ENCODE measurements at places on chromosomes 7 and 10.

GRCh38 chr7:44846816-44847508 lies 925 bp downstream of the H2AZ2 start:
- DNase-seq: no peak

- no peak for DNase-seq
Measured at GRCh38 chr7:36244429-36244828, 91.4 kb downstream of the EEPD1 start.

GRCh38 chr10:132888898-132889490 lies 53.4 kb downstream of the CFAP46 start:
- DNase-seq: no peak

DNA sequence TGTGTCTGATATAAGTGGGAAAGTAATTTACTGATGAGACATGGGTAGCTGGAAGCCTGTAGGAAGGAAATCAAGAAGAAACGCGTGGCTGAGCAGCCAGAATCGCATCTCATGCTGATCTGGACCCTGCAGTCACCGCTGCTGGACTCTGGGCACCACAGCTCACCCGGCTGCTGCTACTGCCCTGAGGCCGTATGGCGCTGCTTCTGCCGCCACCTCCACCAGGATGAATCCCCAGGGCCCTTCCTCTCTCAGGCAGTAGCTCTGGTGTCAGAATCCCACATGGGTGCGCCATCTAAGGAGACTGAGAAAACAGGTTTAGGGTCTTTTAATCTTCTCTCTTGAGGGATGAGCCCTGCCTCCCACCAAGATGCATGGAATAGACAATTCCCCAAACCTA lies 70.3 kb upstream of the AGK start:
- DNase-seq: no peak

DNA sequence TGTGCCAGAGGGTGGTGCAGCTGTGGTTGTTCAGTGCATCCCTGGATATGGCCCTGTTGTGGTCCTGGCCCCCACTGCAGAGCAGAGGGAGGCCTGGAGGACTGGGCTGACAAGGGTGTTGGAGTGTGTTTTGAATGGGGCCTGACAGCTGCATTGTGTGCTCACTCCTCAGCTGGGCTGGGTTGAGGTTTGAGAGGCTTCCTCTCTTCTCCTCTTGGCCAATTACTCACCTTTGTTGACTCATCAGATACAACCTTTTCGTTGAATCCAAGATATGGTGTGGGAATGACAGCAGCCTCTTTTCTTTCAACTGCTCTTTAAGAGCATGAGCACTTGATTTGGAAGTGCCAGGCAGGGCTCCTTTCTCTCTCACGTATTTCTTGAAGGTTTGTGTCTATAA lies 228.5 kb upstream of the COBL start:
- DNase-seq: no peak

DNA sequence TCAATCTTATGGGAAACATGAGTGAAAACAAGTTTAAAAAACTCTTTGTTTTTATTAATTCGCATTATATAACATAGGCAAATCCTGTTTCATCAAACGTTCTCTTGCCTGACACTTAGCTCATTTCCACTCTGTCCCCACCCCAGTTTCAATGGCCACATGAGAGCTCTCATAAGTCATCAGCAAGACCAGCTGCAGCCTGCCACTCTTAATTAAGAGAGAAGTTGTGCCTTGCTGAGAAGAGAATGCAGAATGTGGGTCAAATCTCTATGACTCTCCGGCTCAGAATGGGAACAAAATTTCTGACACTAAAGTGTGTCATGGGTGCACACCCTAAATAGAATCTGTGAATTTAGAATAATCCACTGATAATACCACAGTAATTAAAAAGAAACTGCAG lies 39.6 kb downstream of the ASAH2 start:
- DNase-seq: no peak

- no peak for DNase-seq
Measured at GRCh38 chr7:5656233-5656632, 125.2 kb downstream of the RNF216 start.

- no peak for DNase-seq
Measured at GRCh38 chr10:59960751-59961150, 54.4 kb upstream of the CCDC6 start.

DNA sequence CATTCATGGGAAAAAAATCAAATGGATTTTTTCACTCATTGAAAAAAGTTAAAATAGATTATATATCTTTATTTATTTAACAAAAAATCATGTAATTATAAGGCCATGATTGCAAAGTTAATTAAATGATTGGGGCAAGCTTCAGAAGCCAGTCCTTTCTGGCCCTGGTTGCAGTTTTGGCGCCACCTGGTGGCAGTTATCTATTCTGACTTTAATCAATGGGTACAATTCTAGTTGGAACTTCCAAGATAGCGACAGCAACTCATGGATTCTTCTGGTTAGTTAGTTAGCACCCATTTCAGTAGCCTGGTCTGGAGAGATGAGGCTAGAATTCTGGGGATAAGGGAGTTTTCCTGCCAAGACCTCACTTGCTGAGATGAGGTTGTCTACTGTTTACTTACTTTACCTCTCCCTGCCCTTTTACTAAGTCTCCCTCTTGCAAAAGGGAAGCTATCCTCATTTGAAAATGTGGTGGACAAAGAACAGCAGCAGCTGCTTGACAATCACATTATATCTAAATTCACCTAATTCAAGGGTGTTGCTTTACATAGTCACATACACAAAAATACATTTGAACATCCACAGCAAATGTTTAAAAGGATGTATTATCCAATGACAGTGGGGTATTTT lies 42.3 kb downstream of the NOC3L start:
- peak; percentile 12 for DNase-seq

- no peak for DNase-seq
Measured at GRCh38 chr10:128863411-128863810, 603.6 kb upstream of the MGMT start.

GRCh38 chr7:47551668-47552440 lies 30.1 kb downstream of the TNS3 start:
- no peak for DNase-seq

GRCh38 chr7:128059143-128059988 lies 28.1 kb upstream of the LRRC4 start:
- DNase-seq: no peak

- no peak for DNase-seq
Measured at GRCh38 chr10:29603223-29603896, 31.4 kb downstream of the SVIL start.

- no peak for DNase-seq
Measured at GRCh38 chr10:7902413-7902812, 84.1 kb downstream of the TAF3 start.

- DNase-seq: no peak
Measured at GRCh38 chr7:135919071-135919841, 57.9 kb downstream of the MTPN start.

DNA sequence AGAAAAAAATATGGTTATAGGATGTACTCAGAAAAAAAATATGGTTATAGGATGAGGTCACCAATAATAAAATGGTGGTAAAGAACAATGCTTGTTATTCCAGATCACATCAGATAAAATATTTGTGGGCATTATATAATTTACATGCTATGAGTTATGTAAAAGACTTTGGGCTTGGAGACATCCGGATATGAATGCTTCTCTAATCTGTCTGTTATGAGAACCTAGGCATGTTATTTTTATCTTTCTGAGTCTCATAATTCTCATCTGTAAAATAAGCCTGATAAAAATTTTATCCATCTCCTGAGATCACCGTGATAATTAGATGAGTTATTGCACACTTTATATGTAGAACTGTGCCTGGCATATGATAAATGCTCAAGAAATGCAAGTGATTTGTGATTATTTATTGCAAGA lies 37.8 kb downstream of the DKK1 start:
- DNase-seq: no peak

- DNase-seq: no peak
Measured at GRCh38 chr10:36236341-36236740, 594.2 kb upstream of the FZD8 start.

- no peak for DNase-seq
Measured at GRCh38 chr10:133159950-133160825, at the start of gene KNDC1. TSS of gene KNDC1 (plus strand) at chr10:133160219. CDS start at chr10:133160468, 249 bp downstream.

- no peak for DNase-seq
Measured at GRCh38 chr7:1027242-1028043, 16.9 kb upstream of the GPR146 start.

- DNase-seq: no peak
Measured at GRCh38 chr7:1852517-1853430, 182.7 kb downstream of the ELFN1 start.

DNA sequence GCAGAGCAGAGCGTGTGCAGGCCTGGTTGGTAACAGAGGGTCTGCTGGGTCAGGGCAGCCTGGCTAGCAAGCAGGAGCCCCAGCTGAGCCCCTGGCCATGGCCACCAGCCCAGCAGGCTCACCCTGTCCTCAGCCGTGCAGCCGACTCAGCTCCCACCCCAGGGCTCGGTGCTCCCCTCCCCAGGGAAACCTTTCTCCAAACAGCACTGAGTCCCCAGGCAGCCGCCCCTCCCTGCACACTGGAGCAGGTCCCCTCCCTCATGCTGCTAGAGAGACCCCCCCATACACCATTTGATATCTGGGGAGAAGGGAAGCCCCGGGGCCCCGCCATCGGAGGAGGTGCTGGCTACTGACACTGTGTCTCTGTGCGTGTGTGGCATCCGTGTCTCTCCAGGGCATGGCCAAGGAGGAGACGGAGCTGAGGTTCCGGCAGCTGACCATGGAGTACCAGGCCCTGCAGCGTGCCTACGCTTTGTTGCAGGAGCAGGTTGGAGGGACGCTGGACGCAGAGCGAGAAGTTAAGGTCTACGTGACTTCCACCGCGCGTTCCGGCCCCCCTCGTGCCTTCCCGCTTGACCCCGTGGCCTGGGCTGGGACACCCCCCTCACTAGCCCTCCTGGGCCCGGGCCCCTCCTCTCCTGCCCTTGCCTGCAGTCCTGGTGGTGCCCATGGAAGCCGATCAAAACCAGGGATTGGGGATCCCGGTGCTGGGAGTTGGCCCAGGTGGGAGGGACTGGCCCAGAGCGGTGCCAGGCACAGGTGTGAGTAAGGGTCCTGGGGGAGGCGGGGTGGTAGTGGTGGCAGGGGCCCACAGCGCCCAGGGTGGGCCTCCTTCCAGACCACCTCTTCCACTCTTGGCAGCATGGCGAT lies 45.0 kb upstream of the DPYSL4 start:
- no peak for DNase-seq

DNA sequence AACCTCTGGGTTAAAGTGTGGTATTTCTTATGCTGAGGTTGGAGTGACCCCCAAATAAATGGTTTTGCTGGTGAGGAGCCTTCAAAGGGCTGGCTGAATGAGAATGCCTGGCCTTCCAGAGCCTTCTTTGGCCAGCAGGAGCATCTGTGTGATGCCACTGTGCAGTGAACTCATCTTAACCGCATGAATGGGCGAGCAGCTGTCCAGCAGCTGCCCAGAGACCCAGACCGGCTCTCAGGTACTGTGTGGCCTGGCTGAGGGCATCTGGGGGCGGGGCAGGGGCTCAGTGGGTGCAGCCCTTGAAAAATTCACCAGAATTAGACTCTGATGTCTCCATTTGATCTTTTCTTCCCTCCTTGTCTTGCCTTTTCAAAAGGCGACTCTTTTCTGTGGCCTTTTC lies 59.0 kb downstream of the SYPL1 start:
- DNase-seq: no peak

DNA sequence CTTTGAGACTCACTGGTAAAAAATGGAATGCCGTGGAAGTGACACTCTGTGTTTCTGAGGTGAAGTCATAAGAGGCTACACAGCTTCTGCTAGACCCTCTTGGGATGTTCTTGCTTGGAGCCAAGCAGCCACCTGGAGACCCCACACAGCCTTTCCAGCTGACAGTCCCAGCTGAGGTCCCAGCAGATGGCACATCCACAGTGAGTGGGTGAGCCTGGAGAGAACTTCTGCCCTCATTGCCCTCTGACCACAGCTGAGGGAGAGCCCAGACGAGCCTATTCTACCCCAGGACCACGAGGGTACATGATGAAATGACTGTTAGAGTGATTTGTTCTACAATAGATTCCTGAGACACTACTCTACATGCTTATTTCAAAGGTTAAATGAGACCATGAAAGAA lies 44.3 kb downstream of the CXCL12 start:
- no peak for DNase-seq

GRCh38 chr10:132685101-132685891 lies 100.7 kb downstream of the NKX6-2 start:
- DNase-seq: peak; percentile 74

- DNase-seq: peak; percentile 55
Measured at GRCh38 chr10:125000366-125001312, 58.7 kb downstream of the ZRANB1 start.

DNA sequence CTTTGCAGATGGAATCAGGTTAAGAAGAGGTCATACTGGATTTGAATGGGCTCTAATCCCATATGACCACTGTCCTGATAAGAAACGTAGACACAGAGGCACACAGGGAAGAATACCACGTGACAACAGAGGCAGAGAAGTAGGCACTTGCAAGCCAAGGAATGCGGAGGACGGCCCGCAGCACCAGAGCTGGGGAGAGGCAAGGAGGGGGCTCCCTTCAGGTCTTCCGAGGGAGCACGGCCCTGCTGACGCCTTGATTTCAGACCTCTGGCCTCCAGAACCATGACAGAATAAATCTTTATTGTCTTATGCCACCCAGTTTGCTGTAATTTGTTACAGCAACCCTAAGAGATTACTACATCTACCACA lies 44.7 kb upstream of the TMEM213 start:
- no peak for DNase-seq

DNA sequence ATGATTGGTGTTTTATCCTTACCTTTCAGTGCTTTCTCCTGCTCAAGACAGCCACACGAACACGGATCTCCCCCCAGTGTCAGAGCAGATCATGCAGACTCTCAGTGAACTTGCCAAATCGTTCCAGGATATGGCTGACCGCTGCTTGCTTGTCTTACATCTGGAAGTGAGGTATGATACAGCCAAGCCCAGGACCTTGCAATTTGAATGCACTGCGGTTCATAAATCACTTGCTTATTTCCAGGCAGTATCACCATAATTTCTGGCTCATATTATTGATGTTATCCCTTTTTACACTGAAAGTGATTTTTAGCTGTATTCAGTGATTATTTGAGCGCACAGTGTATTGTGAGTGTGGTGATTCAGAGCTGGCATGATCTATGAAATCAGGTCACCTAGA lies 129.7 kb upstream of the LRGUK start:
- no peak for DNase-seq

- no peak for DNase-seq
Measured at GRCh38 chr7:11655642-11656041, 176.4 kb downstream of the THSD7A start.

DNA sequence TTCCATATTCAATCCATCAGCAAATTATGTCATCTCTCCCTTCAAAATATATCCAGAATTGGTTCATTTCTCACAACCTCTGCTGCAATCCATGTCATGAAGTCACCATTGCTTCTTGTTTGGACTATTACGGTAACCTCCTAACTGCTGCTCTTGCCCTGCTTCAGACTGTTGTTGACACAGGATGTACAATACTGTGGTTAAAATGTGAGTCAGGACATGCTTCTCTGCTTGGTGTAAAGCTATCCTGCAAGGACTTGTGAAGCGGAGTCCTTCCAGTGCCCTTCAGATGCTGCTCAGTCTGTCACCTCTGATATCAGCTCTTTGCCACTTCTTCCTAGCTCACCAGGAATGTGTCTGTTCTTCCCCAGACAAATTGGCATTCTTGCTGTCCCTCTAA lies 10.4 kb upstream of the NXPH1 start:
- no peak for DNase-seq

GRCh38 chr10:125283836-125284614 lies 123.7 kb upstream of the CTBP2 start:
- no peak for DNase-seq
